Upper lobe of left lung (tissue), 6 donors: ENCODE measurements at places on chromosomes 1 and 21.

- H3K36me3 ChIP-seq, result no peaks in the 10 kb centered on the region
- H3K27ac ChIP-seq, result peak overlapping the region; percentile 86
- H3K4me3 ChIP-seq, result peak overlapping the region; percentile 63
- peaks cover 20% of the 10 kb centered on the region for H3K4me1 ChIP-seq
- no peaks in the 10 kb centered on the region for H3K27me3 ChIP-seq
Measured at GRCh38 chr1:155226188-155226909, 17.9 kb downstream of the MTX1 start.

DNA sequence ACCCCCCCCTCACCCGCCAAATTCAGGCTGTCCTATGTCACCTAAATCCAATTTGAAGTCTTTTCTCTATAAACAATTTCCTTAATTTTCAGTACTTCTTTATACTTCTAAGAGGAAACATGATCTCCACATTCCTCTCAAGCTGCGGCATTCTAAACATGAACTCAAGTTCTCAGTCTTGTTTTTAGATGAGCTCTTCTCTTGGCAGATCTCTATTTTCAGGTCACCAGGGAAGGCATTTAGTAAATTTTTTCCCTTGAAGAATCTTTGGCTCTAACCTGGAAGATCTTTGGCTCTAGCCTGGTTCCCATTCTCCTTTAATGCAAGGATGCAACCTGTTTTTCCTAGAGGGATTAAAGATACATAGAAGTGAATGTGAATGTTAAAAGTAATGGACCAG lies 193.4 kb downstream of the ATG4C start:
- no peaks in the 10 kb centered on the region for H3K4me1 ChIP-seq
- H3K4me3 ChIP-seq, result no peak overlapping the region
- H3K27ac ChIP-seq, result no peak overlapping the region
- no peaks in the 10 kb centered on the region for H3K27me3 ChIP-seq
- DNase-seq, result no peak

DNA sequence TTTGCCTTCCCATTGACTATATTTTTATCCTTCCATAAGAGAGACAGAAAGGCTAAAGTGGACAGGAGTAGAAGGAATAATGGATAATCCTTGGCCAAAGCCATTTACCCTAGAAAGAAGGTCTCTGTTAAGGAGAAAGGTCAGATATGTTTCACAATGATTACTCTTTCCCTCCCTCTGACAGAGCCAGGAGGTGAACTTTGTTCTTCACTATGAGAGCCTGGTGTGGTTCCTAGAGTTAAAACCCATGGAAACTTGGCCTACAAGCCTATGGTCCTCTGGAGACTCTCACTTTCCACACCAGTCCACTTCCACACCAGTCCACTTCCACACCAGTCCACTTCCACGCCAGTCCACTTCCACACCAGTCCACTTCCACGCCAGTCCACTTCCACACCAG lies 479.9 kb upstream of the ZP4 start:
- H3K27ac ChIP-seq, result no peak overlapping the region
- H3K27me3 ChIP-seq, result no peaks in the 10 kb centered on the region
- no peak overlapping the region for H3K4me3 ChIP-seq
- no peaks in the 10 kb centered on the region for H3K36me3 ChIP-seq
- no peak for DNase-seq

DNA sequence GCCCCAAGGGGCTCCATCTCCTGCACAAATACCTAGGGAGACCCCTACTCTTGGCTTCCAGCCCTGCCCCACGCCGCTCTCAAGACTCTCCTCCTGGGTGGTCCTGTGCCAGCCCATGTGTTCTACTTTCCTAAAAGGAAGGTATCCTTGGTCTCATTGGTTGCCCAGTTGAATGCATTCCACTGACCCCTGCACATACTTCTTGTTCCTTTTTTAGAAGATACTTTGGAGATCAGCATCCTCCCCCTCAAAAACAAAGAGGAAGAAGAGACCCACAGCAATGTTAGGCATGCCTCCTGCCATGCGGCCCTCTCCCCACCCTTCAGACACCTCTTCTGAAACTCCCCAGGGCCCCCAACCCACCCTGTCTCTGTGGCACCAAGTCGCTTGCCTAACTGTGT lies 4.1 kb downstream of the SLAMF9 start:
- peaks cover 11% of the 10 kb centered on the region for H3K4me1 ChIP-seq
- no peaks in the 10 kb centered on the region for H3K36me3 ChIP-seq
- H3K27ac ChIP-seq, result no peak overlapping the region
